Central memory CD4-positive, alpha-beta T cell (primary cell): ENCODE measurements at places on chromosomes 5 and 9.

DNA sequence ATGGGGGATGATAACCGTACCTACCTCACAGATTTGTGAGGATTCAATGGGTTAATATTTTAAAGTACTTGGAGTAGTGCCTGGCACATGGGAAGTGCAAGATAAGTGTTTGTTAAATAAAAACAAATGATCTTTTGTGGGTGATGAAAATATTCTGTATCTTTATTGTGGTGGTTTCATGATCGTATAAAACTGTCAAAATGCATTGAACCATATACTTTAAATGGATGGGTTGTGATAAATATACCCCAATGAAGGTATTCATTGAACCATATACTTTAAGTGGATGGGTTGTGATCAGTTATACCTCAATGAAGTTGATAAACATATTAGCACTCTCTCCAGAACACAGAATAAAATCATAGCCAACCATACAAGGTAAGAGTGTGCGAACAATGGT, 234.5 kb downstream of the CRB2 start:
- no peak for DNase-seq

DNA sequence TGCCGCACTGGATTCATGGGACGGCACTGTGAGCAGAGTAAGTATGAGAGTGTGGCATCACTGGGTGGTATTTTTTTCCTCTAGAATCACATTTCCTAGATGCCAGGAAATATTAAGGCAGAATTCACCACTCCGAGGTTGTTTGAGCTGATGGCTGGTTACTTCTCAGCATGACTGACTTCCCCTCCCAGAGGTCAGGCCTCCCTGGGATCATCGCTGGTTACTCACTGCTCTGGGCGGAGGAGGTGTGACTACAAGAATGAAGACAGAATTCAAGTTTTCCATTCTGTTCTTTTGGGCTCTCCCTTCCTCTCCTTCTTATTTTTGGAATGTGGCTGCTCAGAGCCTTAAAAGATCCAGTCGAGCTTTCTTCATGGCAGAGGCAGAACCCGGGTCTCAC, 76.6 kb upstream of the PRRC1 start:
- no peak for DNase-seq

GRCh38 chr5:66891184-66891925, 295.2 kb downstream of the MAST4 start:
- no peak for DNase-seq

- DNase-seq, result no peak
Observed at GRCh38 chr9:87322840-87323635, 174.6 kb upstream of the DAPK1 start.

GRCh38 chr5:122179701-122180100, 50.4 kb downstream of the ZNF474 start:
- DNase-seq, result no peak

DNA sequence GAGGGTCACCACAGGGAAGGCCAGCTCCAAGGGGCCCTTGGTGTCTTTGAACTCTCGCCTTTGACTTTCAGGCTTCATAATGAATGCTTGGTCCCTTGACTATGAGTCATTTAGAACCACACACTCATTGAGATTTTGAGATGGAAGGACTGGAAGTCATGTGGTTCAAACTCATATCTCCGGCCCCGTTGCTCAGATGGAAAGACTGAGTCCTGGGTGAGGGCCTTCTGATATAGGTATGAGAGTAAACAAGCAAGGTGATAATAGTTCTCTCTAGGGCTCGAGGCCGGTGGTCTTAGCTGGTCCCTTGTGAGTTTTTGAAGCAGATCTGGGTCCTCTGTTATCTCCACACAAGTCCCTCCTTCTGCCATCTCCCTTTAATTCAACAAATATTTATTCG, 210.6 kb downstream of the PAX5 start:
- DNase-seq, result no peak

DNA sequence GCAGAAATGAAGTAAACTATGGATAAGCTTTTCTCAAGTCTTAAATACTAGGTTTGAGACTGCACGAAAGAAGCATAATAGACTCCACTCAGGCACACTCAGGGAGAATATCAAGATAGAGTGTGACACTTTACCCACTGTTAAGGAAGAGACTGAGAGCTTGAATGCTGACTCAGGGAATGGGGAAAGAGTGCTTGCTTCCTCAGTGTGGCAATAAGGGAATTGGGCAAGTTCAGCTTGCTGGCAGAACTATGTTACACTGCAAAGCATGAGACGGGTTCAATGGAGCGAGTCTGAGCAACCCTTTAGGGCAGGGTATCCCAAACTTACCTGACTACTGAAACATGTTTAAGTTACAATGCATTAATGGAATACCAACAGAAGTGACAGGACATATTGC, 237.7 kb upstream of the MEF2C start:
- no peak for DNase-seq

DNA sequence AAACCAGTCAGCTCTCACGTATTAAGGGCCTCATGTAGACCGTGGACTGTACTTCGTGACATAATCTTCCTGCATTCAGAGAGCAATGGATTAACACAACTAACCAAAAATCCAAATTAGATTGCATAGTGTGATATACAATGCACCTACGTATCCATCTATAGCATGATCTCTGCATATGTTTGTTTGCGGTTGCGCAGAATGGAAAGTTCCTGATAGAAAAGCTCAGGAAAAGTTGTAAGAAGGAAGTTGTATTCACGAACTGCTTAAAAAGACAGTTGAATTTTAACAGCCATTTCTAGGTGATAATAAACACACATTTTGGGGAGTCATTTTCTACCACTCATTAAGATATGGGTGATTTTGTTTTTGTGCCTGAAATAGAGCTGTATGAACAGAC, 869.0 kb downstream of the TLE4 start:
- no peak for DNase-seq

DNA sequence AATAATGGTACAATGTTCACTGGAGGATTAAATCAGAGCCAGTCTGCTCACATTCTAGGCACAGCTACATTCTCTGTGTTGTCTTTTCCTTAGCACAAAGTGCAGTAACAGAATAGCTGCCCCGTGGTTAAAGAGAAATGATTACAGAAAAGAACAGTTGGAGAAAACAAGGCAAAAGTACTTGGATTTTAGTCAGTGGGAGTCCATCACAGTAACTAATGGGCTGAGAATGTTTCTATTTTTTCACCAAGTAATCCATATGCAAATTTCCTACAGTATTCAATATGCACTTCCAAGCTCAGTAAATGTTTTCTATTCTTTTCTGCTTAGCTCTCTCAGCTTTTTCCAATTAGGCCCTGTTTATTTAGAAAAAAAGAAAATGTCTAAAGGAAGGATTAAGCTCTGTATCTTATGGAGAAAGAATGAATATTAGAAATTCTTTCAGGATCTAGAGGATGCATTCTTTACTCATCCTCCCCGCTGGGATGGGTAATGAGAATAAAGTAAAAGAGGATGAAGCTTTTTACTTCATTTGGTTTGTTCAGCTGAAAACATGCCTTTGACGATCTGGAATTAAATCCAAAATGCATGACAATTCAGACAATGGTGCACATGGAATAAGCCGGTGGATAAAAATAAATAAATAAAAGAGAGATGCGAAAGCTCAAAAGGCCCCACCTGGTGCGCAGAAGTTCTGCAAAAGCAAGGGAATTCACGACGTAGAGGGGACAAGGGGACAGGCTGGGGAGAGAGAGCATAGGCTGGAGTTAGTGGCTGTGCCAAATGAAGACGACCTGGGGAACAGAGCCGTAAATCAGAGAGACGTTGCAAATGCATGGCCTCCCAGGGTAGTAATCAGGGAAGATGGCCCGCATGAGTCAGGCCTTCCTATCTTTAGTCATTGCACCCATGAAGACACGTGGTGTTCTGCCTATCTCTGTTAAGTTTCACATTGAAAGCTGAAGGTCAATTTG, 345.2 kb downstream of the GLIS3 start:
- DNase-seq, result no peak

GRCh38 chr9:129810788-129811187, 7.8 kb downstream of the TOR1B start:
- no peak for DNase-seq

- DNase-seq, result no peak
Observed at GRCh38 chr9:117013440-117013995, 326.4 kb downstream of the TRIM32 start.

DNA sequence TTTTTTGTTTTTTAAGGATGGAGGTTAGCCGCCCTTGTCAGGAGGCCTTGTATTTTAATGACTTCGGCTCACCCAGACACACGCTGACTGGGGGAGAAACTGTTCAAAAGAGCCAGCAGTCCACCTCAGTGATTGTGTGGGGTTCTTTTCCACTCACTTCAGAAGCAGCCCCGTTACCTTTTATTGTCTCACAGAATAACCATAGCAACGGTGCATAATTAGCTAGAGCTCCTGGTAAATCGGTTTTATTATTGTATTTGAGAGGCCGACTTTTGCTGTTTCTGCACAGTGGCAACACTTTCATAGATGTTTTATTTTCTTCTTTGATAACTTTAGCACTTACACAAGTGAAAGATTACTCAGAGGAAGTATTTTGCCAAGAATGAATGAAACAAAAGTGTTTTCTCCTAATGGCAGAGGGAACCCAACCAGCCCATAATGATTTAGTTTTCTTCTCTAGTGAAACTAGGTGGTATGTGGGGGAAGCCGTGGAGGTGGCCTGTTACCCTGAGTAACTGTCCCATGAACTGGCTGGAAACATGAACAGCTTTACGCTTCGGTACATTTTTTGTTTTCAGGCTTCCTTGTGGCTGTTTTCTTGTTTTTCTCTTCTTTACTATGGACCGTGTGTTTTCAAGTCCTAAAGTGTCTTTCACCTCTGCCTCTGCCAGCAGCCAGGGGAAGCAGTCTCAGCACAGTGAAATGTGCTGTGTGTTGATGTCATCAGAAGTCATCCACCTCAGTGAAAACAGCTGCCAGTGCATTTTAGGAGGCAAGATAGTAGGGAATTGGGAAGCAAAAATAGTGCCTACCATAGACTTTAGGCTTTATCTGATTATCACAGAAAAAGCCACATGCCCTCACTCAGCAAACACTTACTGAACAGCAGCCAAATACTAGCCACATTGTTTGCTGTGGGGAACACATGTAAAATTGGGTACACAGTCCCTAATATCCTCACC, 414.7 kb downstream of the KDM4C start:
- no peak for DNase-seq

GRCh38 chr5:116583085-116583861, 8.7 kb upstream of the SEMA6A start:
- no peak for DNase-seq

GRCh38 chr9:35237311-35237710, 75.5 kb downstream of the UNC13B start:
- no peak for DNase-seq

DNA sequence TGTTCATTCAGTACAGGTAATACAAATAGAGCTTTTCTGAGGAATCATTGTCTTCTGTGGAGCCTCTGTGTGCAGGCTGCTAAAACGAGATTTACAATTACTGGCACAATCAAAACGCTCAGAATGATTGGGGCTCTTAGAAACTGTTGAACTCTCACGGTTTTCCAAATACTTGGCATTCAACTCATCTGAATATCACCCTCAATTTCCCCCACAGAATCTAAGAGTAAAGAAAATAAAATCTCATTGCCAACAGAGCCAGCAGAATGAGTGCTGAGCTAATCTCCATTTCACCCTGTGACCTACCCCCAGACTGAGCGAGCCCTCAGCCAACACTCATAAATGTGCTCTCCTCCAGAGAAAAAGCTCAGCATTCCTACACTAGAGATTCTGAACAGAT, 35.3 kb upstream of the TMED7 start:
- DNase-seq, result no peak

GRCh38 chr5:134463991-134464760, 52.5 kb upstream of the CDKN2AIPNL start:
- no peak for DNase-seq

GRCh38 chr9:76414661-76415060, 20.4 kb upstream of the RFK start:
- no peak for DNase-seq

GRCh38 chr5:66213533-66213932, 69.4 kb downstream of the SREK1 start:
- DNase-seq, result no peak

- no peak for DNase-seq
Observed at GRCh38 chr9:89236955-89237573, 58.4 kb upstream of the SHC3 start.

- no peak for DNase-seq
Observed at GRCh38 chr9:3074247-3074646, 230.4 kb upstream of the PUM3 start.

- DNase-seq, result no peak
Observed at GRCh38 chr5:123868267-123868666, 356.3 kb downstream of the CSNK1G3 start.

DNA sequence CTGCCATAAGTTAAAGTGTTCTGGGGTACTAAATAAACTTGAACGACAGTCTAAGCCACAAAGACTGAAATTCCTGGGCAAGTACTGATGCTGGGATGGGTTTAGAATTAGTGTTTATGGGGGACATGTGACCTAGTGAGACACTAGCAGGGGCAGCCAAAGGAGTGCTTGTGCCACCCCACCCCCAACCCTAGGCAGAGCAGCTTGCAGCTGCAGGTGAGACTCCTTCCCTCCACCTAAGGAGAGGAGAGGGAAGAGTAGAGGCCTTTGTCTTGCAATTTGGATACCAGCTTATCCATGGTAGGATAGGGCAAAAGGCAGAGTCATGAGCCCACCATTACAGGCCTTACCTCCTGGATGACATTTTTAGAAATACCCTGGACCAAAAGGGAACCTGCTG, 28.7 kb upstream of the PDE4D start:
- no peak for DNase-seq

- peak; percentile 77 for DNase-seq
Observed at GRCh38 chr5:1315709-1316587, 21.1 kb upstream of the TERT start.

DNA sequence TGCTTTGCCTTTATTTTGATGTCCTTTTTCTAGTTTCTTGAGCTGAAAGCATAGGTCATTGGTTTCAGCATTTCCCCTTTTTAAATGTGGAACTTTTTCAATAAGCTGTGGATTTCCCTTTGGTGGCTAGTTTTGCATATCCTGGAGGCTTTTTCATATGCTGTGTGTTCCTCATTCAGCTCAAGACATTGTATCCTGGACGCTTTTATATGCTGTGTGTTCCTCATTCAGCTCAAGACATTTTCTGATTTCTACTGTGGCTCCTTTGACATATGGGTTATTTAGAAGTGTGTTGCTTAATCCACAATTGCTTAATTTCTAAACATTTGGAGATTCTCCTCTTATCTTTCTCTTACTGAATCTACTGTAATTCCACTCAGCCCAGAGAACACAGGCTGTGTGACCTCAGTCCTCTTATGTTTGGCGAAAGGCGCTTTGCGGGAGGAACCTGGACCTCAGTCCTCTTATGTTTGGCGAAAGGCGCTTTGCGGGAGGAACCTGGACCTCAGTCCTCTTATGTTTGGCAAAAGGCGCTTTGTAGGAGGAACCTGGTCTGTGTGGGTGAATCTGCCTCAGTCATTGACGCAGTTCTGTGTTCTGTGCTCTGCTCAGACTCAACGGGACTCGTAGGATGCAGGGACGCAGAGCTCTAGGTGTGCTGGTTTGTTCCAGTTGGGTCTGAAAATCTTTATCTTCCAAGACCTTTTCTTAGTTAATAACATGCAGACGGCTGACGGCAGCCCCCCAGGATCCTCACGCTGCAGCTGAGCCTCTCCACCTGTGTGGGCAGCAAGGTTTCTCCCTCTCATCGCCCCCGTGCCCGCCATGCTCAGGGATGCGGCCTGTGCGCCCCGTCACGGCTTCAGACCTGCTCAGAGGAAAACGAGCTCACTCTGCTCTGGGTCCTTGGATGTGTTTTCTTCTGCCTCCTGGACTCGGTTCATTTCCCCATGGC, 6.0 kb upstream of the SLC9A3 start:
- DNase-seq, result no peak

GRCh38 chr9:76292658-76293057, 101.6 kb downstream of the RFK start:
- DNase-seq, result no peak

- no peak for DNase-seq
Observed at GRCh38 chr5:38867416-38867815, 21.6 kb downstream of the OSMR start.

- DNase-seq, result no peak
Observed at GRCh38 chr9:32665101-32665500, 29.6 kb upstream of the TAF1L start.
